ENCODE measurements at places on chromosomes 1 and 21. TPM values are rescaled to one million over a fixed set of nuclear protein-coding genes. Genes with fewer than 3 reads are reported as not detected.

GRCh38 chr21:46325073-46325912, 1.3 kb downstream of the PCNT start:
- peak; percentile 47 for DNase-seq

The CELA3B gene
- not detected for polyA plus RNA-seq

The OR2L8 gene
- not detected for polyA plus RNA-seq

DNA sequence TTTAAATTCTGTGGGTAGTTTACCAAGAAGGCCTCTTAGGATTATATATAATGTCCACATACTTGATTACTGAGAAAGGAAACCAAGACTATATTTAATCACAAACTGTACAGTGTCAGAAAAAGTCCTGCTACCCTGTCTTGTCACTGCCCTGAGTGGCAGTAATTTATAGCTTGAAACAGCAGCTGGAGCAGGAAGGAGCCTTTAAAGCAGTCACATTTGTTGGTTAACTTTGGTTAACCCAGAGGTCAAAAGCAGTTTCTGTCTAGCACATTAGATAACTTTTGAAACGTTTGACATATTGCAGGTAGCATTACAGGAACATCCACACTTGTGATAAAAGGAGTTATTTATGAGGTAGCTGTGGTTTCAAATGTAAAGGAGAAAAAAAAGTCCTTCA, 161.7 kb downstream of the ROR1 start:
- DNase-seq = no peak

The JAM2 gene
- 2.1 TPM for polyA plus RNA-seq

The SH2D1B gene
- polyA plus RNA-seq = 0.03 TPM

The B3GALT2 gene
- 1.1 TPM for polyA plus RNA-seq
